ENCODE measurements at places on chromosomes 5 and 9.

DNA sequence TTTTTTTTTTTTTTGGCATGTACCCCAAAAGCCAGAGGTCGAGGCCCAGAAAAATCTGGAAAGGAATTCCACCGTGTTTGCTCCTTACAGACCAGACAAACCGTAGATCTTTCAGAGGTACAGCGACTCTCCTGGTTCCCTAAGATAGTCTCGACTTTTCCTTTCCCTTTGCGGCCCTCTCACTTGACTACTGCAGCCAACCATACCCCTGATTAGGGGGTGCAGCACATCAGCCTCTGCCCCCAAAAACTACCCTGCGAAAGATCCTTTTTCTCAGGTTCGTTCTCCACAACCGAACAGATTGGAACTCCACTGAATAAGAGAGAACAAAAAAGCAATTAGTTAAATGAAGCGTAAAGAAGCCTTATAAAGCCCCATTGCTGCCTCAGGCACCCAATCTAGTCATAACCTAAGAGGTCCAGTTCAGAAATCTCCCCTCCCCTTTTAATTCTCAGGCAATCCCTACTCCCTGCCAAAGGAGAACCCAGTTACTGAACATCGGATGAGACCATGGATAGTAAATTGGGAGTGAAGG is 379 bp upstream of the TICAM2 start:
- DNase-seq = no peak

DNA sequence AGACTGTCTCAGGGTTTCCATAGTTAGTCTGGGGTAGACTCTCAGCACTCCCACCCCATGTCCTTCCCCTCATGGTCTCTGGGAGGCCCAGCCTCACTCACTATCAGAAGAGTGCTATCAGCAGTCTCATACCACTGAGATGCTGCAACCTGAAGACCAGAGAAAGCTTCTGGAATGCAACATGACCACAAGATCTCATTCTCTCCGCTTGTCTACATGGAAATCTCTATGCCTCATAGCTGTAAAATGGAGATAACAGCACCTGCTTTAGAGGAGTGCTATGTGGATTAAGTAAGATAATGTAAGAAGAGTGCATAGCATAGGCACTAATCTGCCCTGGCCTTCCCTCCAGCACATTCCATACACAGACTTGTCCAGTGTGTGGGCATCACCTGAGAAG is 47.0 kb upstream of the ZNF169 start:
- no peak for DNase-seq

DNA sequence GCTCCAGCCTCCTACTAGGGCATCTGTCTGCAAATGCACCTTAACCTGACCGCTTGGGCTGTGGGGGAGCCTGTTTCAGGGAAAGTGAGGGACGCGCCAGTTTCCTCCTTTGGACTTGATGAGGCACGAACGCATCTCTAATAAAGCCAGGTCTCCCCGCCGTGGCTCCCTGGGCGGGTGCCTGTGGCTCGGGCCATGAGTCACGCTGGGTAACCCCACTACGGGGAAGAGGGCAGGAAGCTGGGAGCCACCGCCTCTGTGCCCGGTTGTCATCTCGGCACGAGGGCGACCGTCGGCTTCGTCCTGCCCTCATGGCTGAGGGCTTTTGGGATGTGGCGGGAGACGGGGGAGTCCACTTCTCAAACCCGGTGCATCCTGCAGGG is 12.1 kb downstream of the NOTCH1 start:
- no peak for DNase-seq

- no peak for DNase-seq
Measured at GRCh38 chr9:72352911-72353388, 12.1 kb downstream of the ZFAND5 start.

- DNase-seq = no peak
Measured at GRCh38 chr5:122471031-122471751, 159.2 kb downstream of the SNCAIP start.

- DNase-seq = no peak
Measured at GRCh38 chr9:126365780-126366179, 39.2 kb downstream of the MVB12B start.

- no peak for DNase-seq
Measured at GRCh38 chr9:97359147-97359546, 51.7 kb downstream of the CCDC180 start.

GRCh38 chr9:86128235-86128822 is 29.0 kb upstream of the GOLM1 start:
- no peak for DNase-seq

GRCh38 chr9:113446323-113446740 is 17.2 kb upstream of the RGS3 start:
- DNase-seq = no peak

GRCh38 chr9:83449166-83449565 is 89.0 kb downstream of the FRMD3 start:
- DNase-seq = no peak

- no peak for DNase-seq
Measured at GRCh38 chr5:39599721-39600431, 175.1 kb upstream of the DAB2 start.

GRCh38 chr5:38534156-38534453 is 22.3 kb downstream of the LIFR start:
- no peak for DNase-seq

GRCh38 chr5:34915856-34916192 is 313 bp downstream of the BRIX1 start:
- no peak for DNase-seq

DNA sequence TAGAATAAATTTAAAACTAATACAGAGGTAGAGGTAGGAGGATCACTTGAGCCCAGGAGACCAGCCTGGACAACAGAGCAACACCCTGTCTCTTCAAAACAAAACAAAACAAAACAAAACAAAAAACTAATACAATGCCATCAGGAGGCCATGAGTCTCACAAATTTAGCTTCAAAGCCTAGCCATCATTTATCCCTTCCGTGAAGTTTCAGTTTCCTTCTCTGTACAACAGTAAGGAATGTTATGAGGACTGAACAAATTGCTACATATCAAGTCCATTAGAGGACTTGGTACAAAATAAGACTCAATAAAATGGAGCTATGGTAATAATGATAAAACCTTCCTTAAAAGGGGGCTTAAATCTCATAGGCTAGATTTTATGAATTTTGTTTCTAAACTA is 60.8 kb downstream of the MAPKAP1 start:
- no peak for DNase-seq

GRCh38 chr9:133023117-133023890 is 7.5 kb upstream of the GTF3C5 start:
- no peak for DNase-seq

DNA sequence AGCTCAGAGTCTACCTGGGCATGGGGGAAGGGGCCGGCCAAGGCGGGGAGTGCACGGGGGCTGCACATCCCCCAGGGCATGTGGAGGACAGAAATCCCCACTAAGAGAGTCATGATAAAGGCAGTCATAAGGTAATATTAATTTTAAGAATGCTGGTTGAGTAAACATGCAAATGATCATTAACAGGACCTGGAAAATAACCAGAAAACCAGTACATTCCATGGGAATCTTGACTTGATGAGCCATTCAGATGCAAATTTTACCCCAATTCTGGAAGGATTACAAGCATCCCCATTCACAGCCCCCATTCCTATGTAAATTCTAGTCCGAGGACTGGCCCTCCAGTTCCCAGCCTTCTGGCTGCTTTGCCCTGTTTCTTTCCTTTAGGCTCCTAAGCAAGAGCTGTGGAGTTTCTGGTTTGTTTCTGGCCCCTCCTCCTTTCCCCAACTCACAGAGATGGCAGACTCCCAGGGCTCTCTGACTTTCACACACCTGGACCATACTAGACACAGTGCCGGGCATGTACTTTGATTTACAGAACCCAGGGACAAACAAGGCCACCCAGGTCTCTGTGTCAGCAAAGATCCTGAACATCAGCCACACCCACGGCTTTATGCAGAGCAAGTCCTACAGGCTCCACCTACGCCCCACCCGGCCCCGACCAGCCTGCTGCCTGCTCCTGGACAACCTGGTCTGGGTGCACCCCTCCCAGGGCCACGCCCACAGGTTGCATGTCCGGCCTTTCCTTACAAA is 62.7 kb downstream of the SEMA4D start:
- no peak for DNase-seq

DNA sequence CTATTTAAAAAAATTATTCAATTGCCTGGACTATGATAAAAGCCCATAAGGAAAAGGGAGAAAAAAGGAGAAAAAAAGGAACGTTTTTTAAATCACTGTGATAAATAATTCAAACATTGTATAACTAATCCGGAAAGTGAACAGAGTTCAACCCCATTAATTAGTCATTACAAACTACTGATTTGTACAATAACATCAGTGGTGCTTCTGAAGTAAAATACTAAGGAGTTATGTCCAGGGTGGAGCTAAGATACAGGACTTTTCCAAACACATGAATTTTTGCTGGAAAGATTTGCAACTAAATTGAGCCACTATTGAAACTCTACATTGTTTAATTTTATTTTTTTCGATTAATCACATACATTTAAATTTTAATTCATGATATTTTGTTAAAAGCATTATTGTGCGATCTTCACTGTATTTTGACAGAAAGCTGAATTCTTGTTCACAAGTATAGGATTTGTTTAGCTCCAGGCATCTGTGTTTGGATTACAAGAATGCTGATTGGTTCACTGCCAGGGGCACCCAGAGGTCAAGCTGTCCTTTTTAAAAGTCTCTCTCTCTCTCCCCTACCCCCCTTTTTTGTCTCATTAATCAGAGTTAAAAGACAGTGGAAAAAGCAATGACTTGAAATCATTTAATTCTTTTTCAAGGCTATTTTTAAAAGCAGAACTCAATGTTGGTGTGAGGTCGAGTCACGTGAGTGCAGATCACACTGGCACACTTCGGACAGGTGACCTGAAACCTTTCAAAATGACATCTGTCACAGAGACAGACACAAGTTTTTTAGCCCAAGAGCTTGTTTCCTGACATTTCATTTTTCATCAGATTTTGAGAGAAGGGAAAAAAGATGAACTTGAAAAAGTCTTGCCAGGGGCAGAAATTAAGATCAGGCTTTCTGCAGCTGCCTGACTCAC is 387.3 kb downstream of the NR2F1-AS1 start:
- DNase-seq = no peak

DNA sequence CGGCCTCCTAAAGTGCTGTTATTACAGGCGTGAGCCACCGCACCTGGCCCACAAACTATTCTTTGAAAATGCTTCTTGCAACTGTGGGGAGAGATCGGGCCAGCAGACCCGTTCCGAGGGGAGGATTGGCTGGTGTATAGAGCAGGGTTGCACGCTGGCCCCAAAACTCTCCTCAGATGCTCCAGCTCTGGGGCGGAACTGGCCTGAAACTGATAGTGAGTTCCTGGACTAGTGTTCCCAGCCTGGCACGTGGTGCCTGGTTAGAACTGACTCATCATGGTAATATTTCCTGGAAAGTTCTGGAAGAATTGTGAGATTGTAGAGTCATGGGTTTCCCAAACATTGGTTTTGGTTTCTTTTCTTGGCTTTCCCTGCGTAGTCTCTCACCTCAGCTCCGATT is 120.5 kb downstream of the FBXL7 start:
- no peak for DNase-seq

- no peak for DNase-seq
Measured at GRCh38 chr9:124699575-124699974, 71.5 kb downstream of the NR6A1 start.

- no peak for DNase-seq
Measured at GRCh38 chr5:10310066-10310779, 2.5 kb upstream of the CMBL start.

DNA sequence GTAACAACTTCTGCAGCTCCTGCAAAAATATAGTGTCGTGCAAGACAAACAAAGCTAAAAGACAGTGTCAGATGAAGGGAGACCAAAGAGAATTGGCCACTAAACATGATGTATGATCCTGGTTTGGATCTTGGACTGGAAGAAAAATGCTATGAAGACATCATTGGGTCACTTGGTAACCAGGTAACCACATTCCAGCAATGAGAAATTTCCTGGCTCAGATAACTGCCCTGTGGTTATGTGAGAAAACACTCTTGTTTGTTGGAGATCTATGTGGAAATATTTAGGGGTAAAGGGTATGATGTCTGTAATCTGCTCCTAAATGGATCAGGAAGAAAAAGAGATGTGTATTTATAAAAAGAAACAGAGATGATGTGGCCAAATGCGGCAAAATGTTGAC is 45.5 kb upstream of the ANKRD33B start:
- no peak for DNase-seq

DNA sequence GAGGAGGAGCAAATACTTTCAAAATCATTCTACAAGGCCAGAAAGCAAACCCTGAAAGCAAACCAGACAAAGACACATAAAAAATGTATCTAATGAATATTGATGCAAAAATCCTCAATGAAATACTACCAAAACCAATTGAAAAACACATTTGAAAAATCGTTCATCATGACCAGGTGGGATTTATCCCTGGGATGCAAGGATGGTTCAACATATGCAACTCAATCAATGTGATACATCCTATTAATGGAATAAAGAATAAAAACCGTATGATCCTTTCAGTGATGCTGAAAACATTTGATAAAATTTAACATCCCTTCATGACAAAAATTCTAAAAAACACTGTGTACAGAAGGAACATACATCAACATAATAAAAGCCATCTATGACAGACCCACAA is 337.6 kb downstream of the NNT start:
- DNase-seq = no peak

DNA sequence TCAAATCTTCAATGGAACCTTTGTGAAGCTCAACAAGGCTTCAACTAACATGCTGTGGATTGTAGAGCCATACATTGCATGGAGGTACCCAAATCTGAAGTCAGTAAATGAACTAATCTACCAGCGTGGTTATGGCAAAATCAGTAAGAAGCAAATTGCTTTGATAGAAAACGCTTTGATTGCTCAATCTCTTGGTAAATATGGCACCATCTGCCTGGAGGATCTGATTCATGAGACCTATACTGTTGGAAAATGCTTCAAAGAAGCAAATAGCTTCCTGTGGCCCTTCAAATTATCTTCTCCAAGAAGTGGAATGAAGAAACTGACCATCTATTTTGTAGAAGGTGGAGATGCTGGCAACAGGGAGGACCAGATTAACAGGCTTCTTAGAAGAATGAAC is 54.7 kb upstream of the TTC39B start:
- DNase-seq = no peak

DNA sequence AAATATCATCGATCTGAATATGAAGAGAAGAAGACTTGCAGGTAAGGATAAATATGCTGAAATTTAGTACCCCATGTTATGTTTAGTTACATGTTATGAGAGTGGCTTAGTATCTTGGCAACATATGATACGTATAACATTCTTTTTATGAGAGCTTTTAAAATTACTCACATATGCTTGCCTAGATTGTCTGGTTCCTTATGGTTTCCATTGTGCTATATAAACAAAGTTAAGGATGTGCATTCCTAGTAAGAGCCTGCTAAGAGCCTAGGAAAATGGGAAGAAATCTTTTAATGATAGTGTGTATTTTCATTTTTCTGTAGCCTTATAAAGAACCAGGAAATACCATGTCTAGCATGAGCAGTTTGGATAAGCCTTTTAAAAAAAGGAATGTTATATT is 112.0 kb upstream of the KCNN2 start:
- DNase-seq = no peak

- DNase-seq = no peak
Measured at GRCh38 chr9:127803507-127804352, 1.0 kb downstream of the FPGS start.

- DNase-seq = no peak
Measured at GRCh38 chr5:128455841-128456361, 82.1 kb downstream of the FBN2 start.

GRCh38 chr5:81755320-81755719 is 4.4 kb upstream of the SSBP2 start:
- no peak for DNase-seq

Measured in left renal cortex interstitium (tissue), 4 donors.